ENCODE measurements at places on chromosomes 5 and 9.

DNA sequence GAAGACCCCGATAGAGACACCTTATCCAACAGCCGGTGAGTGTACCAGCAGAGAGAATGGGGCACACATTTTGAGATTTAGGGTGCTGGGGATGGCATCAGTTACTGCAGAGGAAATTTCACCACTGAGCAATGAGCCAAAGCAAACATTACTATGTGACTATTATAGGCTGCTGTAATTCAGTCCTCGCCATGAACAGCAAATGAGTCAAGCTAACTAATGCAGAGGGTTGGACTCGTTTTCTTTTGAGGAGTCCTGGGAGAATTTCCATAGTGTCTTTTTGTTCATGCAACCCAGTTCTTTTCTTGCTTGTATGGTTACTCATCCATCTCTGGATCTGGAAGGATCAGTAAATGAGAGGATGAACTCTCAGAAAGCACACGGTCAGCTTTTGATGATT, 323.8 kb downstream of the PSAT1 start:
- DNase-seq = no peak

GRCh38 chr5:162377895-162378294, 310.3 kb downstream of the GABRG2 start:
- no peak for DNase-seq

DNA sequence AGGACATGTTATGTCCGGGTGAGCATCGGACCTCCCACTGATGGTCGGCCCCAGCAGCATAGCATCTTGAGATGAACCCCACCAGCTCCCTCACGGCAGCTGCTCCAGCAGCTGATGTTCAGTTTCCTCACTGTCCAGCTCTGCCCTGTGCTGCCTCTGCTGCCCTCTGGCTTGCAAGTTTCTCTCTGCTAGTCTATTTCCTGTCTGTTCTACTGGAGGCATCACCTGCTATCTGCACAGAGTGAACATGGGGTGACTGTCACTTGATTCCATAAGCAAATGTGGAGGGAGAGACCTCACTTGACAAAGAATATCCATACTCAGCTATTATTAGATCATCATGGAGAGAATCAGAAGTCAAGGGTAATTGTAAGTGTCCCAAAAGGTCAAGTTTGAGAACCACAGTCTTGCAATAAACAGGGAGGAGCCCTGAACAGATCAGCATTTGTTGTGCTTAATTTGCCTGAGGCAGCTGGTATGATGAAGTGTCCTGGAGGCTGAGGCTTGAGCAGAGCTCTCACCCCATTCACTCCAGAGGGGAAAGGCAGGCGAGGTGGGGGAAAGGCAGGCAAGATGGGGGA, 702.8 kb downstream of the SEMA5A start:
- no peak for DNase-seq

DNA sequence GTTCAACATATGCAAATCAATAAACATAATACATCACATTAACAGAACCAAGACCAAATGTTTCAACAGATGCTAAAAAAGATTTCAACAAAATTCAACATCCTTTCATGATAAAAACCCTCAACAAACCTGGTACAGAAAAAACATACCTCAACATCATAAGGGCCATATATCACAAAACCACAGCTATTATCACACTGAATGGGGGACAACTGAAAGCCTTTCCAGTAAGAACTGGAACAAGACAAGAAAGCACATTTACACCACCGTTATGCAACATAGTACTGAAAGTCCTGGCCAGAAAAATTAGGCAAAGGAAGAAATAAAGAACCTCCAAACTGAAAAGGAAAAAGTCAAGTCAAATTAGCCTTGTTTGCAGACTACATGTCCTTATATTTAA, 93.6 kb downstream of the DTWD2 start:
- DNase-seq = no peak

DNA sequence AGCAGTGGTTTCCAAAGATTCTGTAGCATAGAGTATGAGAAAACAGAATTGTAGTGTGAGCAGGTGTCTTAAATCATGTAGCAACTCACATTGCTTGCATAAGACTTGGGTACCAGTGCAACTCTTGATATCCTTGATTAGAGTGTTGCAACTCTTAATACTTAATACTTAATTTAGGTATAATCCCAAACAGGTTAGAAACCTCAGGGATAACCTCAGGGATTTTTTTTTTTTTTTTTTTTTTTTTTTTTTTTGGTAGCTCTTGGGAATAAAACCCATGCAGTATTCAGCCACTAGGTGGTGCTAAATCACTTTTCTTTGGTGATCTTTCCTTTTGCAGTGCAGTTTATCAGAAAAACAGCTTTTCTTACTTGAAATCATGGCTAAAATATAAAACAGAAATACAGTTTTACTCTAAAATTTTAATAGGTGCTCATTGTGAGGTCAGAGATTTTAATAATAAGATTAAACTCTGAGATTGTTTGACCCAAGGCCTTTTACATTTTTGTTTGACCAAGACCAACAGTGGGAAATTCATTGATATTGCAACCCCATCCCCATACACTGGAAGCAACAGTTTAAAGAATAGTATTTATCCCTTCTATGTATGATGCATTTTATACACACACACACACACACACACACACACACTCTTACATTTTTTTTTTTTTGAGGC, 55.3 kb downstream of the ERAP1 start:
- peak; percentile 62 for DNase-seq

GRCh38 chr9:112858625-112859147, 32.0 kb downstream of the SLC46A2 start:
- DNase-seq = peak; percentile 6

DNA sequence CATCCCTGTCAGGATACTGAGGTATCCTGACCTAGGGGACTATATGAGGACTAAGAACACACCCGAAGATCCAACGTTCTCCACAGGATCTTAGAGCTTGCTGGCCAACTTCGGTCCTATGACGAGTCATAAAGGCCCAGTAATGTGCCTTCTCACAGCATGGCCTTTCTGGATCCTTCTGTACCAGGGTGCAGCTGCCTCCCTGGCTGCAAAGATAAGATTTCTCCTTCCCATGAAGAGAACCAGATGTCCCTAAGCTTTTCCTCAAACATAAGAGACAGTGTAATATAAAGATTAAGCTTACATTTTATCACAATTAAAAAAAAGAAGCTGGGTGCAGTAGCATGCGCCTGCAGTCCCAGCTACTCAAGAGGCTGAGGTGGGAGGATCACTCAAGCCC, 18.3 kb downstream of the EPB41L4B start:
- DNase-seq = no peak

DNA sequence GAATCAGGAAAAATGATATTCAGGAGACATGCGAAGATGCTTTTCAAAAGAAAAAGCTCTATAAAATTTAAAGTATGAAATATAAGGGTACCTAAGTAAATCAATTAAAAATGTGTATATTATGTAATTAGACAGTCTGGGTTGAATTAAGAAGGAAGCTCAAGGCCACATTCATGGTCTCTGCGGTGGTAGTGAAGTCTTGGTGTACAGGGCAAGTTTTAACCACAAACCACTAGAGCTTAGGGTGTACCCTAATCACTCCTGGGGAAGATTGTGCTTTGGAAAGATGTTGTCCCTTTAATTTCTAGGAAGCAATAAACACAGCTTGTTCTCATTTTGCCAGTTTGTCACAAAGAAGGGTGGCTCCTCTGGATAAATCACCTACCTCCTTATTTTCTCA, 287.2 kb upstream of the ZNF608 start:
- DNase-seq = no peak

GRCh38 chr9:70910598-70910997, 210.8 kb downstream of the TRPM3 start:
- no peak for DNase-seq

DNA sequence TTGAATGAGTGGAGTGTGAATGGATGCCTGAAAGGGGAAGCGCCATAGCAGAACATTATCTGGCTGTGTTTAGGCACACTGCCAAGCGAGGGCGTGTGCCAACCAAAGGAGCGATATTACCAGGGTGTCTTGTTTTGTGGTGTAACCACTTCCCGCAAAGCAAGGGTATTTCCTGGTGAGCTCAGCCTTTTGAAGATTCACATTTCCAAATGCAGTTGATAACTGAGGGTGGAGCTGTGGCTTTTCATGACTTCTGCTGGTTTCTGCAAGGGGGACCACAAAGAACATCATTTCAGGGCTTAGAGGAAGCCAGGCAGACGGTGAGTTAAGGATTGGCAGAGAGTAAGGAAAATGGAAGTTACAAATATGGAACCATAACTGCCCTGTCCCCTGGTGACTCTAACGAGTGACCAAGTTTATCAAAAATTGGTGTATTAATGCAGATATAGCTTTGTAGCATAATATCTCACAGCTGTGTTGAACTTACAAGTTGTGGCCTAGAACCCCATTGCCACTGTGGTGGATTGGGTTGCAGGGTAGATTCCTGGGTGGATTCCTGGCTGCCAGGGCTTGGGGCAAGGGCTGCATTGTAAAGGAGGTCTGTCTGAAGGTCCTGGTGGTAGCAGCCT, 71.4 kb downstream of the RALGPS1 start:
- DNase-seq = peak; percentile 94

DNA sequence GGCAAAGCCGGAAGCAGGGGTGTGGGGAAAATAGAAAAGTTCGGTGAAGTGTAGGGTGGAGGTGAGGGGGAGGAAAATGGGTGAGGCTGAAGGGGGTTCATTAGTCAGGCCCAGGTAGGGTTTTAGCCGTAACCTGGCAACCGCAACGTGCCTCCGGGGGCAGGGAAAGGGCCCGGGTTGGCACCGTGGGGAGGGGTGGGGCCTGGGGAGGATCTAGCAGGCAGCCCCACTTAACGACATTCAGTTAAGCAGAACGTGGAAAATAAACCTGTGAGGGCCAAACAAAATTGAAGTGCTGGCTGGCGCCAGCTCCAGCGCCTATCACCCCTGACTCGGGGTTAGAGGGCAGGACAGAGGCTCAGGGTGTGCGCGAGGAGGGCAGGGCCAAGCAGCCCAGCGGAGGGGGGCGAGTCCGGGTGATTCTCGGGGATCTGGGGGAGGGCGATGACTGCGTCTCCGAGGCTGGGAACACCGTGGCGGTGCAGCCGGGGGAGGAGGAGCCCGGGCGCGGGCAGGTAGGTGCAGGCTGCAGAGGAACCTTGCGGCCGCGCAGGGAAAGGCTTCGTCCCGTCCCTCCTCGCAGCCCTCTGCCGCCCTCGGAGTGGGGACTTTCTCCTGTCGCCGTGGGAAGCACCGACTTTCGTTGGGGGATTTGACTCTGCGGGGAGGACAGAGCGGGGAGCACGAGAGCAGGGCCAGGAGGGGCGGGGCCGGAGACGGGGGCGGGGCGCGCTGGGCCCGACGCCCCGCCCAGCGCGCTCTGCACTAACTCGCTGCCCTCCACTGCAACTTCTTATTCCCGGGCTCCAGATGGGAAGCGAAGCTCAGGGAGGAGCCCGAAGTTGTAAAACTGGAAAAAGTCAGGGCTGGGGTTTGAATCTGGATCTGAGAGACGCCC, 5.1 kb downstream of the RGS14 start:
- DNase-seq = peak; percentile 82
